ENCODE measurements at places on chromosomes 2 and 18.

- no peak for DNase-seq
Measured at GRCh38 chr2:239466755-239467271, 66.0 kb upstream of the HDAC4 start.

DNA sequence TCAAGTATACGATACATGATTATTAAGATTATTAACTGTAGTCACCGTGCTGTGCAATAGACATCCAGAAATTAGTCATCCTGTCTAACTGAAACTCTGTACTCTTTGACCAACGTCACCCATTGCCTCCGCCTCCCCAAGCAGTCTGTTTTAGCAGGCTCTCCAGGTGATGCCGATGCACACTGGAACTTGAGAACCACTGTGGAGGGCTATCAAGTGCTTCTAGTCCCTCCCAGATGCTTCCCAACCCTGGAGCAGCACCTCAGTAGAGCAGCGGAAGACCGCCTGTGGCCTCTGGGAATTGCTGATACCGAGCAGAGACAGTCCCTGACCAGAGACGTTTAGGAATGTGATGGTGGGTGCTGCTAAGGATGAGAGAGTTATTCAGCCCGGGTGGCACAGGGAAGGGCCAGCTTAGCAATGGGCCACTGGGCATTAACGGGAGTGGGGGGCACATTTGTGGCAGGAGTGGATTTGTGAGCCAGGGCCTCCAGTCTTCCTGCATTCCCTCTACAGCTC lies 50.7 kb downstream of the LIPG start:
- DNase-seq: no peak

GRCh38 chr2:36904636-36905035 lies 61.7 kb downstream of the STRN start:
- no peak for DNase-seq

GRCh38 chr2:239443666-239444567 lies 43.1 kb upstream of the HDAC4 start:
- DNase-seq: no peak

GRCh38 chr2:207256476-207257207 lies 90.9 kb upstream of the KLF7 start:
- DNase-seq: no peak

GRCh38 chr18:75160364-75160763 lies 48.6 kb downstream of the PTGR3 start:
- no peak for DNase-seq

DNA sequence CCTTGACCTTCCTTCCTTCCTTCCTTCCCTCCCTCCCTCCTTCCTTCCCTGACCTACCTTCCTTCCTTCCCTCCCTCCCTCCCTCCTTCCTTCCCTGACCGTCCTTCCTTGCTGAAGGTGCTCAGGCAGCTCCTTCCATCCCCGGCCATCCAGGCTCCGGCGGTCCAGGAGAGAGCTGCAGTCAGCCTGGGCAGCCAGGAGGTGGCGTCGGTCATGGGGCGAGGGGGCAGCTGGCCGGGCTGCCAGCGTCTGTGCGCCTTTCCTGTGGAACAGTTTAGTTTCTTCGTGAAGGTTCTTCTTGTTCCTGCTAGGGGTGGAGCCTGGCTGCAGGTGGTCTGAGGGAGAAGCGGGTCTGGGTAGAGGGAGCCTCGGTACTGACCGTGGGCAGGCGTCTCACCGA lies 15.7 kb downstream of the GPR35 start:
- DNase-seq: no peak

Data from NCI-H2227 treated with DMSO at 0.1 percent for 48 hours (cell line).